Gastroesophageal sphincter (tissue), 4 donors: ENCODE measurements at places on chromosomes 13 and 19.

DNA sequence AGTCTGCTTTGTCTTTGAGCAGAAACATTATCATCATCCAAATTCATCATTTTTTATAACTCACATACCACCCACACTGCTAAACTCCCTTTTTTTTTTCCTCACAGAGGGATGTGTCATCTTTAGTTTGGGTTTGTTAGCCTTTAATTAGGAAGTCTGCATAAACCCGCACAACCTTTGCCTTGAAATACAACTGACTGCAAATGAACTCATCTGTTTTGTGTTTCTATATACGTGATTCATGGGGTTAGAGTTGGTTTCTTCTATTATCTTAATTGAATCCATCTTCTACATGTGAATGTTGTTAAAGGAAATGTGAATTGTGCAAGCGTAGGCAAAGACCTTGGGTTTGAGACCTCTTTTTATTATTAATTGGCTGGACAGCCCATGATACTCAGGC, 102.7 kb downstream of the SLAIN1 start:
- H3K36me3 ChIP-seq, result no peaks in the 10 kb centered on the region
- no peaks in the 10 kb centered on the region for H3K27me3 ChIP-seq
- no peak overlapping the region for H3K4me3 ChIP-seq

GRCh38 chr13:76148926-76149325, 512.8 kb downstream of the LMO7 start:
- no peaks in the 10 kb centered on the region for H3K36me3 ChIP-seq
- no peaks in the 10 kb centered on the region for H3K4me1 ChIP-seq
- no peak overlapping the region for H3K4me3 ChIP-seq
- no peaks in the 10 kb centered on the region for H3K27me3 ChIP-seq
- ATAC-seq, result no peak

GRCh38 chr19:43741075-43741825, 13.5 kb downstream of the SMG9 start:
- peaks cover 100% of the 10 kb centered on the region for H3K36me3 ChIP-seq
- H3K4me3 ChIP-seq, result no peak overlapping the region
- no peak for ATAC-seq
- no peaks in the 10 kb centered on the region for H3K27me3 ChIP-seq
- no peak overlapping the region for H3K27ac ChIP-seq
- no peaks in the 10 kb centered on the region for H3K4me1 ChIP-seq

GRCh38 chr13:22964245-22964966, 216.4 kb upstream of the SGCG start:
- H3K4me3 ChIP-seq, result no peak overlapping the region
- H3K27me3 ChIP-seq, result no peaks in the 10 kb centered on the region
- no peak overlapping the region for H3K27ac ChIP-seq
- no peaks in the 10 kb centered on the region for H3K4me1 ChIP-seq
